ENCODE measurements at places on chromosomes 1 and 21.

GRCh38 chr1:44723064-44723463 lies 7.9 kb downstream of the RNU5D-1 start:
- no peak for DNase-seq

DNA sequence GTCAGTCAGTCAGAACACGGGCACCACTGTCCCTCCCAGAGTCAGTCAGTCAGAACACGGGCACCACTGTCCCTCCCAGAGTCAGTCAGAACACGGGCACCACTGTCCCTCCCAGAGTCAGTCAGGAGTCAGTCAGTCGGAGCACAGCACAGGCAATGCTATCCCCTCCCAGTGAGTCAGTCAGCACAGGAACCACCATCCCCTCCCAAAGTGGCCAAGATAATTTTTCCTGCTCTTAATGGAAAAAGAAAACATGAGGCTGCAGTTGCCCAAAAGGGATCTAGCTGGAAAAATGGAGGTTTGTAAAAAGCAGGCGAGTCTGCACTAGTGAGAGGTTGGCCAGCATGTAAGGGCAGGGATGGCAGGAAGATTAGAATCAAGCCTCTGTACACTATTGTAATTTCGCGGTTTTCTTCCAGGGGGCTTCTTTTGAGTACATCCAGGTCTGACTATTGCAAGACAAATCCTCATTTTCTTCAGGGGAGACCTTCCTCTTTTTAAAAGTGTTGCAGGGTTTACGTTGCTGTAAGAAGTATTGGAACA lies 213.8 kb downstream of the SIPA1L2 start:
- no peak for DNase-seq

GRCh38 chr1:94741996-94742395 lies 78.2 kb upstream of the SLC44A3 start:
- no peak for DNase-seq

- DNase-seq, result no peak
These were observed 169.7 kb upstream of the RAB4A start for GRCh38 chr1:229101011-229101871.

DNA sequence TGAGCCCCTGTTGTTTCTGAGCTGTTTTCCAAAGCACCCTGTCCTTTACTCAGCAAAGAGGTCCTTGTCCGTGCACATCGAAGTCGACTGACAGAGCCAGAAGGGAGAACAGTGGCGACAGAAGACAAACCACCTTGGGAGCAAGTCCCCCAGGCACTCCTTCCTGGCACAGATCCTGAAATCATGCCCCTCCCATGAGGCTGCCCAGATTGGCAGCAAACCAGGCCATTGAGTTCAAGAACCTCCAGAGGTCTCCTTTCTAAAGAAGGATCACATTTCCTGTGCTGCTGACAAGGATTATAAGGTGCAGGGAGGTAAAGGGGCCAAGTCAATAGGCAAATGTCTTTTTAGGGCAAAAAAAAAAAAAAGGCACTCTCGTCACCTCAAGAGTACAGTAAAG lies 84.7 kb upstream of the HIVEP3 start:
- DNase-seq, result no peak

GRCh38 chr1:161166669-161167548 lies 683 bp downstream of the PPOX start:
- DNase-seq, result no peak

DNA sequence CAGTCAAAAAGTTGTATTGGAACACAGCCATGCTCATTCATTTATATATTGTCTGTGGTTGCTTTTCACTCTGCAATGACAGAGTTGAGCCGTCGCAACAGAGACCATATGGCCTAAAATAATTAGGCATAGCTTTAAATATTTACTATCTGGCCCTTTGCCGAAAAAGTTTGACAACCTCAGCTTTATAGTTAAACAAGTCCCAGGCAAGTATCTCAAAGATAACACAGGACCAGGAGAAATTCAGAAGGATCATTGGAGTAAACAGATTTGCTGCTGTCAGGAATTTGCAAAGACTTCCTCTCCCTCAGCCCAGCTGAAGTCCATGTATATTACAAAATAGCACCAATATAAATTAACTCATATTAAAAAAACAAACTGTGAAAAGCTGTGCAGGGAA lies 34.4 kb downstream of the NID1 start:
- DNase-seq, result no peak

GRCh38 chr1:9649769-9650168 lies 1.8 kb upstream of the PIK3CD start:
- no peak for DNase-seq

DNA sequence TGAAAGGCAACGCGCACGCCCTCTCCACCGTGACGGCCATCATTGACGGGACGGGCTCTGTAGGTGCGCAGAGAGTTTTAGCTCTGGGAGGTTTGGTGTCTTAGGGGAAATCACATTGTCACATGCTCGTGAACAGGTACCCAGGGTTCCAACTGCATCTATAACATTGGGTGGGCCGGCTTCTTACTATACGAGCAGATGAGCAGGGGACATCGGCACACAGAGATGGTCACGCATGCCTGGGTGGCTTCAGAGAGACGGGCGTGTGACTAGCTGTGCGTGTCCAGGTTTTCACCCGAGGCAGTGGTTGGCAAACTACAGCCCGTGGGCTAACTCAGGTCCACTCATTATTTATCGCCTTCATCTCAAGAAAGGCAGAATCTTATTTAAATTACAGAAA lies 54.7 kb downstream of the SLC37A1 start:
- DNase-seq, result no peak

GRCh38 chr1:86758570-86758969 lies 54.2 kb downstream of the SH3GLB1 start:
- no peak for DNase-seq

All from iPS DF 6.9 (cell line).